ENCODE measurements at places on chromosomes 2 and 18. TPM values are rescaled to one million over a fixed set of nuclear protein-coding genes. Genes with fewer than 3 reads are reported as not detected.

The C1GALT1C1L gene
- total RNA-seq, result 0.62 TPM

The MALL gene
- 14.0 TPM for total RNA-seq

The EGR4 gene
- not detected for total RNA-seq

The GATA6 gene
- total RNA-seq, result 56.3 TPM

The HNRNPLL gene
- total RNA-seq, result 22.5 TPM

The ANKMY1 gene
- total RNA-seq, result 5.9 TPM

The IL36RN gene
- not detected for total RNA-seq
